T-cell (primary cell): ENCODE measurements at places on chromosomes 12 and 14. TPM values are rescaled to one million over a fixed set of nuclear protein-coding genes. Genes with fewer than 3 reads are reported as not detected.

CYP46A1 gene
- 0.10 TPM for total RNA-seq

MYBPC1 gene
- total RNA-seq: not detected

NINJ2 gene
- 8.7 TPM for total RNA-seq

RILPL1 gene
- 6.9 TPM for total RNA-seq

RERG gene
- total RNA-seq: not detected

RD3L gene
- not detected for total RNA-seq

PRR4 gene
- 0.73 TPM for total RNA-seq

METTL17 gene
- total RNA-seq: 99.0 TPM

LRRK2 gene
- 1.8 TPM for total RNA-seq

KERA gene
- total RNA-seq: not detected

DNA sequence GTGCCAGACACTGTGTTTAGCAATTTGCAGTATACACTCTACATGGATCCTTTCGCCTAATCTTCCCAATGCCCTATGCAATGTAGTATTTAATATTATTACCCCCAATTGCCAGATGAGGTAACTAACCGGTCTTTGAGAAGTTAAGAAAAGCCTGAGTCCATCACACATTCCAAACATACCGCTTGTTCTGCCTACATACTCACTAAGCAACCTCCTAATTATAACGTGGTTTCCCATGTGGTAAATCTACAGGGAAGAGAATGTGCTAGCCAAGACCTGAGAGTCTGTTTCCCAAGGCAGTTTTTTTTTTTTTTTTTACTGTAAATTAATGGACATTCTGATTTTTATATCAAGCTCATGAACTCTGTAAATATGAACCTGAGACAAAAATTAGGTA lies 37.2 kb downstream of the ATP2B1 start:
- no peak for DNase-seq

GRCh38 chr14:59695198-59695597 lies 118.6 kb upstream of the CCDC175 start:
- DNase-seq: no peak

DNA sequence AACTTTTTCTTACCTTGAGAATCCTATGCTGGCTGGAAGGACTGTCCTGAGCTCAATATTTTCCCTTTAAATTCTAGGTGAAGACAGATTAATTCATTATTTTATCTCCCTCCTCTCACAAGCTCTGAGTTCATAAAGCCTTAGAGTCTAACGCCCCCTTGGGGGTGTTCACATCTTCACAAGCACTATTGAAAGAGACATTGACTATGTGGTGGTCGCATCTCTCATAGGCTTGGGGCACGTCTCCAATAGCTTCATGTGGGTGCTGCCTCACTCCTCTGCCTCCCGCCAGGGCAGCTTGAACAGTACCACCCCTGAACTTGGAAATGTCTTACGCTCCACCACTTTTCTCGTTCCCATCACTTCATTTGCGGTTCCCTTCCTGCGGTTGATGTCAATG lies 106.2 kb downstream of the UNC79 start:
- no peak for DNase-seq

GRCh38 chr12:46439793-46440511 lies 67.4 kb upstream of the SLC38A2 start:
- DNase-seq: no peak

DNA sequence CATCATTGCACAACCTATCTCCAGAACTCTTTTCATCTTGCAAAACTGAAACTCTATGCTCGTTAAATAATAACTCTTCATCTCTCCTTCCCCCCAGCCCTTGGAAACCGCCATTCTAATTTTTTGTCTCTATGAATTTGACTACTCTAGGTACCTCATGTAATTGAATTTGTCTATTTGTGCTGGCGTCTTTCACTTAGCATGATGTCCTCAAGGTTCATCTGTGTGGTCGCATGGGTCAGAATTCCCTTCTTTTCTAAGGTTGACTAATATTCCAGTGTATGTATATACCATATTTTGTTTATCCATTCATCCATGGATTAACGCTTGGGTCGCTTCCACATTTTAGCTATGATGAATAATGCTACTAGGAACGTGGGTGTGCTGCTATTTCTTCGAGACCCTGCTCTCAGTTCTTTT lies 80.1 kb downstream of the PLXNC1 start:
- no peak for DNase-seq

- no peak for DNase-seq
These were observed 54.2 kb downstream of the CHST11 start for GRCh38 chr12:104510873-104511440.

DNA sequence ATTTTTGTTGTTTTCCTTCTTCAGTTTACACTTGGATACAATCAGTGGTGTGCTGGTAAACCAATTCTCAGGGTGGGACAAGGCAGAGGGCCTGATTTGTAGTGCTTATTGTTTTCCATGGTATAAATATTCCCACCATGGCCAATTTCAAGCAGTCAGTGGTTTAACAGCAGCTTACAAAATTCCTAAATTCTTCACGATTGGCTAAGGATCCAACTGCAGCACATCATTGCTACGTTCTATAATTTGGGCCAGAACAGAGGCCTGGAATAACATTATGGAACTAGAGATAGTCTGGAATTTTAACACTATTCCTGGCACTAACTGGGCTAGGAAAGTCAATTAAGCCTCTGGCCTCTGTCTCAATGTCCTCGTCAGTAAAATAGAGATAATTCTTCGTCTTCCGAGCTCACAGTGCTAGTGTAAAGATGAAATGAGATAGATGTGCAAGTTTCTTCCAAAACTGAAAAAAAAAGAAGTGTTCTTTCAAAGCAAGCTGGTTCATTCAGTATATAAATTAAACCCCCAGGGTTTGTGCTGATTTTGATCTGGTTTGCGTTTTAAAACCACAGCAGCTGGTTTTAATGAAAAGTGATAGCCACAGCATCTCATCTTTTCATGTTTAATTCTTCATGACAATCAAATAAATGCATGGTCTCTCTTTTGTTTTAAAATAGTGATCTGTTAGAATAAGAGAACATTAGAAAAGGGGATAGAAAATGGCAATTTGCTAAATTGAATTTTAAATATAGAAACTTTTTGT lies 104.1 kb downstream of the EPS8 start:
- no peak for DNase-seq

GRCh38 chr12:98416845-98417244 lies 98.5 kb upstream of the TMPO start:
- no peak for DNase-seq

- DNase-seq: no peak
These were observed 77.8 kb downstream of the DDX51 start for GRCh38 chr12:132066345-132066685.

DNA sequence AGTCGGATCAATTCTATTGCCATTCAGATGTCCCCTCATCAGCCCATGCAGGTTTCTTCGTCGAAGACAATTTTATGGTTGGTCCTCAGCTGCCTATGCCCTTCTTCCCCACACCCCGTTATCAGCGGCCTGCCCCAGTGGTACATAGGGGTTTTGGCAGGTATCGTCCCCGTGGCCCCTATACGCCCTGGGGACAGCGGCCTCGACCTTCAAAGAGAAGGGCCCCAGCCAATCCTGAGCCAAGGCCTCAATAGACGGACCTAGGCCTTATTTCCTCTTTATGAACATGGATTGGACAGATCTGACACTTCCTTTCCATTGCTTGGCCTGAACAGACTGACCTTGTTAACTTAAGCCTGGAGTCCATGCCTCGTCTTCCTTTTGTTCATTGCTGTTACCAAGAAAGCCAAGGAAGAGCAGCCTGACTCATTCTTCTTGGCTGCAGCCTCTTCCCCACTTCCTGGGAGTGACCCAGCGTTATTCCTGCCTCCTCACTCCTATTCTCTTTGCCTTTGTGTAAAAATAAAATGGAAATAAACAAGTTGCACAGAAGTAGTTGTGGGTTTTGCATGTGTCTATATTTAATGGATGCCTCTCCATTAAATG lies 156.5 kb upstream of the AMIGO2 start:
- no peak for DNase-seq

DNA sequence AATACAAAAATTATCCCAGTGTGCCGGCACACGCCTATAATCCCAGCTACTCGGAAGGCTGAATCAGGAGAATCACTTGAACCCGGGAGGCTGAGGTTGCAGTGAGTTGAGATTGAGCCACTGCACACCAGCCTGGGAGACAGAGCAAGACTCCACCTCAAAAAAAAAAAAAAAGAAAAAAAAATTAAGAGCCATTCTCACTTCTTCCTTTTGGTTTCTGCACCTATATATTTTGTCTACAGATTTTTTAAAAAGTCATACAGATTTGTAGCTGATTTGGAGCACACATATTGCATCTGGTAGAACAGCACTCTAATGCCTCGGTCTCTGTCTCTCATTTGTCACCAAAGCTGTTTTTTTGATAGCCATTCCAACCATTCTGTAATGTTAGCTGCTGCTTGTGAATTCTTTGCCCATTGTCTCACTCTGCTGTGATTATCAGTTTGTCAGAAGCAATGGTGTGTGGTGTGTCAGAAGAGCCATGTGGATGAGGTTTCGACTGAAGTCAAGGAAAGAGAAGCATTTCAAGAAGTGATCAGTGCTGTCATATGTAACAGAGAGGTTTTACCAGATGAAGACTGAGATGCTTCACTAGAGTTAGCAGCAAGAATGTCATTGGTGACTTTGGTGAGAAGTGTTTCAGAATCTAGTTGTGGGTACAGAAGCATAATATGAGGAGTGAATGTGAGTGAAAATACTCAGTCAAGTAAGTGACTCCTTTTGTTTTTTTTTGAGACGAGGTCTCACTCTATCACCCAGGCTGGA lies 8.7 kb upstream of the KTN1 start:
- DNase-seq: no peak

DNA sequence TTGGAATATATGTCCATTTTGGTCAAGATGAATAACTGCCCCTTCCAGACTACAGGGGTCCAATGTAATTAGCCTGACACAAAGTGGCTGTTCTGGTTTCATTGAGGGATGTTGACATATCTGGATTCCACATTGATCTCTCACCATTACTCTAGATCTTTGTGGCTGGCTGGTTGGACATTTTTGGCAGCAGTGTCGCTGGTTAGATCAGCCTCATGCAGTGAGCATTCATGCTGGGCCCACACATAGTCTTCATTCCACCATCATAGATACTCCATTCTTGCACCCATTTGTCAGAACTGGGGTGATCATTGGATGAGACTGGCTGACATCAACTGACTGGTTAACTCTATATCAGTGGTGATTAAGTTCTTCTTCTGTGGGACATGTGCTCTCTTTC lies 74.4 kb downstream of the MGST1 start:
- DNase-seq: no peak

GRCh38 chr14:104290756-104291122 lies 152.4 kb downstream of the KIF26A start:
- DNase-seq: no peak

DNA sequence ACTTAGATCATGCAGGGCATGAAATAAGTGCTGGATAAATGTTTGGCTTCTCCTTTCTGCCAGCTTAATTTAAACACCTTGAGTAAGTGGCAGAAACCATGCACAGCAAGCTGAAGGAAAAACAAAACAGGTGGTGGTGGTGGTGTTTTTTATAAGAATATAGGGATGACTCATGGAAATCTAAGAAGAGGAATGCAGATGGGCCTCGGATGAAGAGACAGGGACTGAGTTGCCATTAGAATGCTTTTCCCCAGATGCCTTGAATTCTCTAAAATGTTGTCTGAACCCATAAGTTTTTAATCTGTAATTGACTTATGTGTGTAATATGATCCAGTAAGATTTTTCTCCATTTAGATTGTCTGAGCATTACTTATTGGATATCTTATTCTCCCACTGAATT lies 93.1 kb upstream of the ZDHHC17 start:
- no peak for DNase-seq

DNA sequence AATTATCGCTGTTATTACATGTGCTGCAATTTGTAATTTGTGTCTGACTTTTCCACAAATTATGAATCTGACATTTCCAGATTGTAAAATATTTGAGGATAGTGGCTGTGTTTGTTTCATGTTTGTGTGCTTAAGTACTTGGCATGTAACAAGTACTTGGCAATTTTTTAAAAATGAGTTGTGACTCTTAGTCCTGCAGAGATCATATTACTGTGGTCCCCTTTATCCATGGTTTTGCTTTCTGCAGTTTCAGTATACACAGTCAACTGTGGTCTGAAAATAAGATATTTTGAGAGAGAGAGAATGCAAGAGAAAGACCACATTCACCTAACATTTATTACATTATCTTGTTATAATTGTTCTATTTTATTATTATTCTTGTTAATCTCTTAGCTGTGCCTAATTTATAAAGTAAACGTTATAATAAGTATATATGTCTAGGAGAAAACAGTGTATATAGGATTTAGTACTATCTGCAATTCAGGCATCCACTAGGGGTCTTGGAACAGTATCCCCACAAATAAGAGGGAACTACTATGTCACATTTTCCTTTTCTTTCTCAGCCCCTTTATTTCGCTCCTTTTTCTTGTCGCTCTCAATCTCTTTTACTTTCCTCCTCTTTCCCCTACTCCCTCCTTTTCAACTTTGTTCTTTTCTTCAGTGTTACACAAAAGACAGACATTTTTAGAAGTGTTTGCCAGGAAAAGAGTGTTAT lies 176.1 kb downstream of the FUT8 start:
- no peak for DNase-seq

- no peak for DNase-seq
These were observed 5.0 kb downstream of the LUM start for GRCh38 chr12:91106283-91106682.

- no peak for DNase-seq
These were observed 49.8 kb downstream of the CPM start for GRCh38 chr12:68883151-68883550.

DNA sequence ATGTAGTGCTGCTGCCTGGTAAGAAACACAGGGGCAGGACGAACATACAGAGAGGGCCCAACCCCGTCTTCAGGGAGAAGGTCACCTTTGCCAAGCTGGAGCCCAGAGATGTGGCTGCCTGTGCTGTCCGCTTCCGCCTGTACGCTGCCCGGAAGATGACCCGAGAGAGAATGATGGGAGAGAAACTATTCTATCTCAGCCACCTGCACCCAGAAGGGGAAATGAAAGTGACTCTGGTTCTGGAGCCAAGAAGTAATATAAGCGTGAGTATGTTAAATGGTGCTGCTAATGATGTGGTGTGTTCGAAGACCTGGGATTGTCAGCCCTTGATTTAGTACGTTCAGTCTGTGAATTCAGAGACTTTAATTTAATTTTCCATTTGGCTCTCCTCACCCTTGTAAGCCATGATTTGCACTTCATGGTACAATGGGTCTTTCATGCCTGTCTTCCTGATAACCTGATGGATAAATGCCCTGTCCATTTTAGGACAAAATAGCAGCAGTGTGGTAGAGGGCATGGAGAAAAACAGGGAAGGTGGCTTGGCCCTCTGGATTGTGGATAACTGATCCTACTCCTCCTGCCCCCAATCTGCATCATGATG lies 318.9 kb downstream of the SNAPC1 start:
- DNase-seq: no peak

- no peak for DNase-seq
These were observed 81.7 kb downstream of the TNFAIP2 start for GRCh38 chr14:103204852-103205540.

DNA sequence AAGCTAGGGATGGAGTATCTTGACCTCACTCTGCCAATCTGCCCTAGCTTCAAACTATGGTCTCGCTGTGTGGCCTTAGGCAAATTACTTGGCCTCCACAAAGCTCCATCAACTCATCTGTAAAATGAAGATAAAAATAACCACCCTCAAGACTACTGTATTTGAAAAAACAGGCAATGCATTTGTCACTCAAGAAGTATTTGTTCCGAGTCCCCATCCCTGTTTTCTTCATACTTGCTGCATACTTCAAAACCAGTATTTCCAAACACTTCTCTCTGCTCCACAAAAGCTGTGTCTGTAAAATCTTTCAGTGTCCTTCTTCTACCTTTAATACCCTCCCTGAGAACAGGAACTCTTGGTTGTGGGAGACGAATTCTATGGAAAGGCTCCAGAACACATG lies 47.9 kb downstream of the GTF2A1 start:
- no peak for DNase-seq
